B cell (primary cell): ENCODE measurements at places on chromosomes 5 and 9. TPM values are rescaled to one million over a fixed set of nuclear protein-coding genes. Genes with fewer than 3 reads are reported as not detected.

DNA sequence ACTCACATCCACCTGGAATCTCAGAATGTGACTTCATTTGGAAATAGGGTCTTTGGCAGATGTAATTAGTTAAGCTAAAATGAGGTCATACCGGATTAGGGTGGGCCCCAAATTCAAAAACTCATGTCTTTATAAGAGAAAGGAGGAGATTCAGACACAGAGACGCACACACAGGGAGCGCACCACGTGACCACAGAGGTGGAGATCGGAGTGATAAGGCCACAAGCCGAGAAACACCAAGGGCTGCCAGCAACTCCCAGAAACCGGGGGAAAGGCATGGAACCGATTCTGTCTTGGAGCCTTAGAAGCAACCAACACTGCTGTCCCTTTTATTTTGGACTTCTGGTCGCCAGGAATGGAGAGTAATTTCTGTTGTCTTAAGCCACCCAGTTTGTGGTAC lies 31.8 kb upstream of the LMX1B start:
- H3K4me1 ChIP-seq, result no peaks in the 10 kb centered on the region
- H3K27ac ChIP-seq, result no peak overlapping the region
- H3K36me3 ChIP-seq, result no peaks in the 10 kb centered on the region
- no peak for DNase-seq
- no peaks in the 10 kb centered on the region for H3K27me3 ChIP-seq

- no peaks in the 10 kb centered on the region for H3K4me1 ChIP-seq
- no peak overlapping the region for H3K27ac ChIP-seq
- no peaks in the 10 kb centered on the region for H3K36me3 ChIP-seq
- H3K4me3 ChIP-seq, result no peak overlapping the region
These were observed 203.1 kb downstream of the ROR2 start for GRCh38 chr9:91746904-91747303.

- no peak for DNase-seq
- H3K4me3 ChIP-seq, result no peak overlapping the region
- no peaks in the 10 kb centered on the region for H3K27me3 ChIP-seq
- no peaks in the 10 kb centered on the region for H3K36me3 ChIP-seq
These were observed 4.1 kb upstream of the RXRA start for GRCh38 chr9:134321946-134322741.

DNA sequence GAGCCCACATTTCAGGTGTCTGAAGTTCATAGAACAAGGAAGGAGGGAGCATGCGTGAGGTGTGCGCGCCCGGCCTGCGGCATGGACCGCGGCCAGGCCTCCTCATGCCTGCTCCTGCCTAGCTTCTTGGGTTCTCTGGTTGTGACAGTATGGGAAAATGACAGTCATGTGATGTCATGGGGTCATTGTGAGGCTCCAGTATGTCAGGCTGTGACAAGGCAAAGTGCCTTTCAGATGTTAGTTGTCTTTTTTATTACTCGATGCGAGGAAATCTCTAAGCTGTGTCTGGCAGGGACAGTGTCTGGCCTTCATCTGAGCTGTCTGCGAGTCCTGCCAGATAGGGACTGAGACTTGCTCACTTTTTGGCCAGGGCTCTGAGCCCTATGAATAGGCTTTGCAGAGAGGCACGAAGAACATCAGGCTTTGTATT lies 13.3 kb downstream of the UCK1 start:
- peaks cover 17% of the 10 kb centered on the region for H3K4me1 ChIP-seq
- no peaks in the 10 kb centered on the region for H3K36me3 ChIP-seq
- no peak for DNase-seq
- H3K27ac ChIP-seq, result no peak overlapping the region
- H3K4me3 ChIP-seq, result no peak overlapping the region

DNA sequence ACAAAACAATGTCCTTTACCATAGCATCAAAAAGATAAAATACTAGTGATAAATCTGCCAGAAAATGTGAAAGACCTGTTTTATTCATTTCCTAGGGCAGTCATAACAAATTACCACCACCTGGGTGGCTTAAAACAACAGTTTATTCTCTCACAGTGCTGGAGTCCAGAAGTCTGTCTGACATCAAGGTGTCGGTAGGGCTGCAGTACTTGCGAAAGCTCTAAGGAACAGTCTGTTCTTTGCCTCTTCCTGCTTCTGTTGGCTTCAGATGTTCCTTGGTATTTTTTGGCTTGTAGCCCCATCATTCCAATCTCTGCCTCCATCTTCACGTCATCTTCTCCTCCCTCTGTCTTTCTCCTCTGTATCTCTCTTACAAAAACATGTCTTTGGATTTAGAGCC lies 51.0 kb downstream of the PTPDC1 start:
- H3K36me3 ChIP-seq, result no peaks in the 10 kb centered on the region
- DNase-seq, result no peak
- H3K4me3 ChIP-seq, result no peak overlapping the region
- no peaks in the 10 kb centered on the region for H3K4me1 ChIP-seq
- H3K27me3 ChIP-seq, result no peaks in the 10 kb centered on the region
- no peak overlapping the region for H3K27ac ChIP-seq

DNA sequence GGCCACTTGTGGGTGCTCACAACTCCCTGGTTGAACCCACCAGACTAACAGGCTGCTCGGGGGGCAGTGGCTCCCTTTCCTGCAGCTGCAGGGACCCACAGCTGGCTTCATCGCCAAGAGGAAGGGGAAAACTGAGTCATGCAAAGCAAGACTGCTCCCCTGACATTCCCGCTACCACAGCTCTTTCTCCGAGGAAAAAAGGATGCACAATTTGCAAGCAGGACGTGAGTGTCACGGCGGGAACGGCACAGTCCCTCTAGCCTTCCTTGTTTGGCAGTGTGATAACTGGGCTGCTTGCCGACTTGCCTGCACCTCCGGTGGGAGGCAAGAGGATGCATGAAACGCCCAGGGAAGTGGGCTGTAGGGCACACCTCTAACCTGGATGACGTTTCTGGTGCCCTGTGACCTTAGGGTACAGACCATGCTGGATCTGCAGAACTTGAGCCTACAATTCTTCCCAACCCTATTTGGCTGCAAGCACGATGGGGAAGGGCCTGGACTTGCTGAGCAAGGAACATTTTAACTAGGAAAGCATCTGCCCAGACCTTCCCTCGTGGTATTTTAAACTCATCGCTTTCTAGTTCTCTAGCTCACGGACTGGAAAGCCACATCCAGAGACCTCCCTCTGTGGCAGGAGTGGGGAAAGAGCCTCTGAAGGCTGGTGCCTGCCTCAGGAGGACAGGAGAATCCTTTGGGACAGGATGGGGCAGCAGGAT lies 7.8 kb downstream of the SH3PXD2B start:
- H3K4me1 ChIP-seq, result no peaks in the 10 kb centered on the region
- no peak overlapping the region for H3K27ac ChIP-seq
- H3K36me3 ChIP-seq, result no peaks in the 10 kb centered on the region
- no peak overlapping the region for H3K4me3 ChIP-seq
- H3K27me3 ChIP-seq, result no peaks in the 10 kb centered on the region

DNA sequence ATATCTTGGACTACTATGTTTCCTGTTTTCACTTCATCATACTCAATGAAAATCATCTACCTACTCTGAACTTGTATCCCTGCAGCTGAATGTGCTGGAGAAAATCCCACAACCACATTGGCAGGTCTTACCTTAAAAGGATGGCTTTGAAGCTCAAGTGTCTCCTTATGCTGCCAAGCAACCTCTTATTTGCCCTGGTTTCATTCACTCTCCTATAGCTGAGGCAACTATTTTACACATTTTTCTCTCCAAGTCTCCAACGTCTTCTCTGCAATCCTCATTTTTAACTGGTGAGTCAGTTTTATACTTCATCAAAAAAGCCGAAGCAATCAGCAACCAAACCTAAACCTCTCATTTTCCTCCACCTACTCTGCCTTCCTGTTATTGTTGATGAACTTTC lies 49.7 kb downstream of the POU4F3 start:
- H3K36me3 ChIP-seq, result no peaks in the 10 kb centered on the region
- DNase-seq, result no peak
- H3K4me3 ChIP-seq, result no peak overlapping the region
- no peaks in the 10 kb centered on the region for H3K27me3 ChIP-seq

DNA sequence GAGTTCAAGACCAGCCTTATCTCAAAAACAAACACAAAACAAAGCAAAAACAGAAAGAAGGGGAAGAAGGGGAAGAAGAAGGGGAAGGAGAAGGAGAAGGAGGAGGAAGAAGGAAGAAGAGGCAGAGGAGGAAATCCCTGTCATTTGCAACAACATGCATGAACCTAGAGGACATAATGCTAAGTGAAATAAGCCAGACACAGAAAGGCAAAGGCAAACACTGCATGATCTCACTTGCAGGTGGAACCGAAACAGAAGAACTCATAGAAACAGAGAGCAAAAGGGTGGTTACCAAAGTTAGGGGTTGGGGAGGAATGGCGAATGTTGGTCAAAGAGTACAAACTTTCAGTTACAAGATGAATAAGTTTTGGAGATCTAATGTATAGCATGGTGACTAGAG lies 135.4 kb downstream of the UGCG start:
- no peak overlapping the region for H3K4me3 ChIP-seq
- peaks cover 90% of the 10 kb centered on the region for H3K4me1 ChIP-seq
- H3K27ac ChIP-seq, result peak overlapping the region; percentile 87
- H3K27me3 ChIP-seq, result no peaks in the 10 kb centered on the region
- no peaks in the 10 kb centered on the region for H3K36me3 ChIP-seq
- peak; percentile 69 for DNase-seq

DNA sequence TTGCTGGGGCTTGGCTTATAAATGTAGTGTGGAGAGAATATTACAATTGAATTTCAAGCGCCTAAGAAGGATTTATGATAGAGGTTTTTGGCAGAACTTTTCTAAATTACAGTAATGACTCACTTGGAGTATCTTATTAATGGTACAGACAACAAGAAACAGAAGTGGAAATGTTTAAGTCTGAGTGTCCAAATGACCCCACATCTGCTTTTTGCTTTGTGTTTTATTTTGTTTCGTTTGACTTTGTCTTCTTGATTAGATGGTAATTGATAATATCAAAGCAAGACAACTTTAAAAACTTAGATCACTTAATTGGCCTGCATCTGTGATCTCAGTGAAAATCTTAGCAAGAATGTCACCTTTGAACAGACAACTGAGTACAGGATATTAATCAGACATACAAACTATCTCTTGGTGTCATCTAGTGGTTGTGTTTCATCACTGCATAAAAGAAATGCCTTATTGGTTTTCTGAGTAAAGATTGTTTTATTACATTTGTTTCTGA lies 577.4 kb downstream of the ISL1 start:
- no peaks in the 10 kb centered on the region for H3K36me3 ChIP-seq
- H3K27ac ChIP-seq, result no peak overlapping the region
- no peak for DNase-seq
- no peak overlapping the region for H3K4me3 ChIP-seq
- no peaks in the 10 kb centered on the region for H3K4me1 ChIP-seq

GRCh38 chr9:7320139-7320538 lies 479.4 kb downstream of the DMAC1 start:
- H3K27ac ChIP-seq, result no peak overlapping the region
- no peaks in the 10 kb centered on the region for H3K27me3 ChIP-seq
- no peaks in the 10 kb centered on the region for H3K4me1 ChIP-seq
- no peak for DNase-seq
- H3K4me3 ChIP-seq, result no peak overlapping the region
- no peaks in the 10 kb centered on the region for H3K36me3 ChIP-seq

PCDHGB4 gene
- 1.6 and 1.8 TPM in 2 replicates for total RNA-seq

FYB1 gene
- total RNA-seq, result 1.00 and 1.3 TPM in 2 replicates

CSF2 gene
- total RNA-seq, result 0.41 TPM in 1 of 2 replicates, not detected in the other
